ENCODE measurements at places on chromosomes 7 and 10.

DNA sequence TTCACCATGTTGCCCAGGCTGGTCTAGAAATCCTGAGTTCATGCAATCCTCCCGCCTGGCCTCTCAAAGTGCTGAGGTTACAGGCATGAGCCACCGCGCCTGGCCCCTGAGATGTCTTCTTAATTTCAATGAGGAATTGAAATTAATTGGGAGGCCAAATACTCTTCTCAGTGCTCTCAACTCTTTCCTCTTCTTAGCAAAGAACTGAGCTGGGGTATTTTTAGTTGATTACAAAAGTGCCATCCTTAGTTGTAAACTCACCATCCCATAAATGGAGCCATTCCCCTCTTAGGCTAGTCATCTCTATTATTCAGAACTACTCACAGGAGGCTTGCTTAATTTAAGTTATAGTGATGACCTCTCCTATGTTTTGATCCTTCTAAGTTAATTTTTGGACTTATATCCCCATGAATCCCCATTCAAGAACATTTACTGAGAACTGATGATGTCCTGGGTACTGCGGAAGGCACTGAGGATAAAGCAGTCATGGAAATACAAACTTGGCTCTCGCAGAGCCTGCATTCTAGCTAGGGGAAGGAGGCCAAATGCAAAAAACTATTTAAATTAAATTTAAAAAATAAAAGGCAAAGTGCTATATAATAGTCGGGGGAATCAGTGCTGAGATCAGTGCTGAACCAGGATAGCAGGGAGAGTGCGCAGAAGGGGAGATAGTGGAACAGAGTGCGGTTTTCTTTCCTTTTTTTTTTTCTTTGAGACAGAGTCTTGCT, 145.3 kb downstream of the SFMBT2 start:
- DNase-seq: no peak

- DNase-seq: no peak
Measured at GRCh38 chr7:71135663-71136062, 3.7 kb downstream of the GALNT17 start.

- DNase-seq: no peak
Measured at GRCh38 chr10:78654047-78654590, 414.6 kb upstream of the ZMIZ1 start.

DNA sequence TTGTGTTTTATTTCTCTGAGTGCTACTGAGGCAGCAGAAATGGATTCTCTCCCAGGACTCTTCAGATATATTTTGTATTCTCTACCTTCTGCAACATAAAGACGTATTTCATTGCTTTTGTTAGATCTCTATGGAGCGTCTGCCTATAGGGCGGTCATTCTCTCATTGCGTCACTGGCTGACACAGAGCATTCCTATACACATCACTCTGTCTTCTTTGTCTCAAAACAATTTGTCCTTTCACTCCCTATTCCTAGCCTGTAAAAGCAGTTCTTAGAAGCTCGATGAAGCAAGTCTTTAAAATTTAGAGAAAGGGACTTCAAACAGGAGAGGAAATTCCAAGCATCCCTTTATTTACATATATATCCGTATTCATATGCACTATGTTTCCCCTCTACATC, 120.6 kb downstream of the CPED1 start:
- no peak for DNase-seq

DNA sequence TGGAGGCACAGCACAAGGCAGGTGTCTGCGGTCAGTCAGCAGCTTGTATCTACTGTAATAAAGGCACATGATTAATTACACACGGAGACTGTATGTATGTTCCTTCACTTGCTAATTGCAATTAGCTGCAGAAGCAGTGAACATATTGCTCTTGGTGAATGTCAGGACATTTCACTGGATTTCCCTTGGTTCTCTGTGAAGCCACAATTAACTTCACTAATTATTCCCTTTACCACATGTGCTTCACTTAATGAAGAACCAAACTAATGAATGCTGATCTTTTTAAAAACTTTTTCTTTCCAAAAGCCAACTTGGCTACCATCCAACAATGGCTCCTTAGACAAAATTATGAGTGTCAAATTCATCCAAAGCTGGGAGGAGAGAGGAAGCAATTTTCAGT, 290.7 kb downstream of the ADRA2A start:
- no peak for DNase-seq

DNA sequence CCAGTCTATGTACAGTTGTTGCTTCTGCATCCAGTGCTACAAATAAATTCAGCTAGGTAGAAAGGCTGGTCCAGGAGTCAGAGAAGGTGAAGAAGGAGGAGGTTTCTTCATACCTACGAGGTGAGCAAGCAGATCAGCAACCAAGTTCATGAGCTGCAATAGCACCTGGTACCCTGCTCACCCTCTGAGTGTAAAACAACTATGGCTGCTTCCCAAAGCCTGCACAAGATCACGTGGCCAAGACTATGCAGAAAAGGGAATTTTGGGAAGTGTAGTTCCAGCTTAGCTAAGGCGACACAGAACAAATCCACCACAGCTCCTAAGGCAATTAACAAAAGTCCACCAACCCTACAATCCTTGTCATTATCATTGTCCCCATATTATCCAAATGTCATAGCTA, 95.9 kb upstream of the AUTS2 start:
- no peak for DNase-seq

DNA sequence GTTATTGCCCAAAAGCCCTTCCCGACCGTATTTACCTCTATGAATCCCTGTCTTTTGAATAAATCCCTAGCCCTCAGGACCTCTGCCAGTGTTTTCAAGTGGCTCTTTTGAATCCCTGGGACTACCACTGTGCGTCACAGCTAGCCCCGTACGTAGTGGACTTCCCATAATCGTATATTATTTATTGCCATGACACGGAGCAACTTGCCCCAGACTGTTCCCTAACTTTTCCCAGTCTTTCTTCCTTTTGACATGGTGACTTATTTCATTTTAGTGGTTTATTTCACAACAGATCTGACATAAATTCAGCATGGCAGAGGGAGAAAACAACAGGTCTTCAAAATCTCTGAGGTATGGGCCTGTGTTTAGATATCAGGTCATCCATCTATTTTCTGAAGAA, 318.6 kb upstream of the KLF6 start:
- no peak for DNase-seq

DNA sequence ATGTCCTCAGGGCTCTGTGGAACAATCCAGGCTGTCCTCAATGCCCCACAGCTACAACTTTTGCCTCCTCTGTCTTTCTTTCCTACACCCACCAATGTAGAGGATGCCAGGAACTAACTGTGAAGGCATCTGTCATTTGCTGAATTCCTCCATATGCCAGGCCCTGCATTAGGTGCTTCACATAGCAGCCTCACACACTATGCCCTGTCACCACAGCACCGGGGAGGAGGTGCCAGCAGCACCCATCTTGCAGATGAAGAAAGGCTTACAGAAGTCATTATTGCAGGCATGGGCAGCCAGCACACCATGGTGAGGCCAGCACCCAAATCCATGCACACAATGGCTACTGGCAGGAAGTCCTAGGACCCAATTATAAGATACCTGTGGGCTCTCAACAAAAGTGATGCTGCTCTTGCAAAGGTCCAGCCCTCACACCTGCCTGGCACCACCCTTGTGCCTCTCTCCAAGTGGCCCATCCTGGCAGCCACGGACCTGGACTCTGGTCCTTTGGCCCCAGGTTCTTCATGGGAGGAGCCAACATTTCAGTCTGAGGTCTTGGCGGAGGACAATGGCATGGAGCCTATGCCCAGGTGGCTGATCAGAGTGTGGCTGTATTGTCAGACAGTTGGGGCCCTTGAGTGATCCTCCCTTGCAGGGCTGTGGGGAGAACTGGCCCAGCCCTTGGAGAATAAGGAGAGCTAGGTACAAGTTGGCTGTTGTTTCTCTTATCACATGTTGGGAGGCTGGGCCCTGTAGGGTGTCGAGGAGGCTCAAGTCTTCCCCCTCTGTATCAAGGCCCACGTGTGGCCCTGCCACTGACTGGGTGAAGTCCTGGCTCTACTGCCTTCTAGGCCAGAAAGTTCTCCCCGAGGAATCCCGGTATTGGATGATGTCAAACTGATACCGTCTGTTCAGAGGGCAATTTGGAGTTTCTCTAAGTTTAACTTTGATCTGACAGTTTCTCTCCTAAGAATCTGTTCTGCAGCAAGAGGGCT, 14.4 kb upstream of the MYL7 start:
- DNase-seq: no peak

- DNase-seq: no peak
Measured at GRCh38 chr10:14219411-14219810, 111.3 kb downstream of the FRMD4A start.

- DNase-seq: no peak
Measured at GRCh38 chr10:121519411-121519810, 78.8 kb downstream of the FGFR2 start.

DNA sequence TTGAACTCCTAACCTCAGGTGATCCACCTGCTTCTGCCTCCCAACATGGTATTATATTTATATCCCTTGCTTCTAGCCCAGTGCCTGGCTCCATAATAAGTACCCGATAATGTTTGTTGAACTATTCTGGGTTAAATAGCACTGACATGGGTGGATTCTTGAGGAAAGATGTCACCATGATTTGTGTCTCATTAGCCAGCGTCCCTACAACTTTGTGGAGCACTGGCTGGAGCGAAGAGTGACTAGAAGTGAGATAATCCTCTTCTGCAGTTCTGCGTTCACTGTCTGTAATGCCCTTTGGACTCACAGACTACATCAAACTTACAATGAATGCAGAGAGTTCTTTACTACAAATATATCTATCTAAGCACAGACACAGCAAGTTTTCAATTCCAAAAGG, 16.9 kb upstream of the AKR1E2 start:
- DNase-seq: no peak

DNA sequence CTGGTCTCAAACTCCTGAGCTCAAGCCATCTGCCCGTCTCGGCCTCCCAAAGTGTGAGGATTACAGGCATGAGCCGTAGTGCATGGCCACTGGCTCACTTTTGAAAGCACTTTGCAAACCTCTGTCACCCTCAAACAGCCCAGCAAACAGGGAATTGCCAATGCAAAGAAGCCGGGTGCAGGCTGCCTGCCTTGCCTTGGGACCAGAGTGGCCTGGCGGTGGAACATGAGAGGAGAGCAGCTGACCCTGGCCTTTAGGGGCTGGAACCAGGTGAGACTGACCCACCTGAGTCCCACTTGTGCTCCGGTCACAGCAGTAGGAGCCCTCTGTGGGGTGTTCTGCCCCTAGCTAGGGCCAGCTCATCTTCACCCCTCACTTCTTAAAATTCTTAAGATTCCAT, 237.1 kb upstream of the GALNT17 start:
- no peak for DNase-seq

- DNase-seq: no peak
Measured at GRCh38 chr7:67429735-67430134, 433.1 kb downstream of the TYW1 start.

DNA sequence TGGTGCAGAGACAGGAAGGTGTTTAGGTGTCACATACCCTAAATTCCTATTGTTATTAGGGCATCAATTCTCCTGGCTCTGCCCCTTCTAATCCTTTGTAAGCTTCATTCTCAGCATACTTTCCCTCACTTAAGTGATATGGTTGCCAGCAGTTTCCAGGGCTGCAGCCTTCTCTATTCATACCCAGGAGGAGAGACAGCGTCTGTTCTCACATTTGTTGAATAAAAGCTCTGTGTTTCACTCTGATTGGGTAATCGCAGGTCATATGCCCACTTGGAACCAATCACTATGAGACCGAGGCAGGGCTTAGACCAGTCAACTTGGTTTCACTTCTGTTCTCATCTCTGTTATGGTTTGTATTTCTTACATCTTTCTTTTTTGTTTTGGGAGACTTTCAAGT, 109.6 kb upstream of the MTPN start:
- no peak for DNase-seq

GRCh38 chr7:48837266-48837665, 87.1 kb upstream of the CDC14C start:
- no peak for DNase-seq

All from stimulated activated effector memory CD8-positive, alpha-beta T cell treated with anti-CD3 and anti-CD28 coated beads, Interleukin-12 subunit alpha, Interleukin-12 subunit beta, amount 100 ng/mL, for 72 hours (primary cell).